Muscle of back (tissue), 13 donors: ENCODE measurements at places on chromosomes 2 and 18.

DNA sequence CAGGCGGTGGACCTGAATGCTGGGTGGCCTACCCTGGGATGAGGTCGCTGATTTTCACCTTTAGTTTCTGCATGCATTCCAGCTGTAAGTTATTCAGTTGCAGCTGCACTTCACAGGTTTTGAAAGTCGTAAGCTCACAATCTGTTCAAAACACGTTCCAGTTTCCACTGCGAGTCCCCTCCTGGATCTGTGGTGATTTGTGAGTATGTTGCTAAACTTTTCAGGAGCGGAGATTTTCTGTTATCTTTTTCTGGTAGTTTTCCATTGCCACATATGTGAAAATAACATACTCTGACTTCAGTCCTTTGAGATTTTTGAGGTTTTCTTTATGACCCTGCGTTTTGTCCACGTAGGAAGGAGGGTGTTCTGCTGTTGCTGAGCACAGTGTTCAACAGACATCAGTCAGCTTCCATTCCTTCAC is 102.1 kb downstream of the SNTG2 start:
- peak; percentile 59 for DNase-seq

- DNase-seq = peak; percentile 25
These were observed 9.6 kb upstream of the LRP1B start for GRCh38 chr2:142140434-142140845.

GRCh38 chr2:73859721-73860586 is 31.2 kb downstream of the STAMBP start:
- DNase-seq = peak; percentile 69

- no peak for DNase-seq
These were observed 155.0 kb downstream of the ZBTB7C start for GRCh38 chr18:48254077-48254602.

DNA sequence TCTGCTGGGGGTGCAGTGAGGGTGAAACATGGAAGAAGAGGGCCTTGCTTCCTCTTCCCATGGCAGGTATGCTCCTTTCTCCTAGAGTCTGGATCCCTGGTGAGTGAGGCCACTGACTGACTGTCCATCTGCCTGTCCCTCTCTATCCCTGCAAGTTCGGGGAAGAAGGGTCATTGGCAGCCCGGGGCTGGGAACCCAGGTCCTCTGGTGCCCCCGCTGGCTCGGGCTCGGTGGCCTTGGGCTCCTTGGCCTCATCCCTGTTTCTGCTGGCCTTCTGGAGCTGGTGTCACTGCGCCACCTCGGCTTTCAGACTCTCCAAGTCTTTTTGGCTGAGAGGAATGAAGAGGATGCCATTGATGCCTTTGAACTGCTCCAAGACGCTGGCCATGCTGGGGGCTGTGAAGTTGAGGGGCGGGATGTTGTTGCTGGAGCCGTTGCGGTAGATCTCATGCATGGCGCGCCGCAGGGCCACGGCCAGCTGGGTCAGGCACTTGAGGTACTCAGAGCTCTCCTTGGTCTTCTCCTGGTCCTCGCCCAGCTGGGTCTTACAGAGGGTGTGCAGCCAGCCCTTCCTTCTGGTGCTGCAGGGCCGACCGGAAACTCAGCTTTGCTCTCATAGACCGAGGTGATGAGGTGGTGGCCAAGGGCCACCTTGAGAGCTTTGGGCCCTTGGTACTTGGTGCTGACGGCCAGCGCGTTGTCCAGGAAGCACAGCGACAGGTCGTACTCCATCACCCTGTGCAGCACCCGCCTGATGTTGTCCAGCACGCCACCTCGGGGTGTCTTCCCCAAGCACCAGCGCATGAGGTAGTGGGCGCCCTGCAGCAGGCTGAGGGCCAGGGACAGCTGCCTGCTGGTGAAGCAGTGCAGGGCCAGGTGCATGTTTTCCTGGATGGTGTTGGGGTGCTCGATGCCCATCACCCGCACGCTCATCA is 6.3 kb downstream of the MEP1B start:
- DNase-seq = no peak

DNA sequence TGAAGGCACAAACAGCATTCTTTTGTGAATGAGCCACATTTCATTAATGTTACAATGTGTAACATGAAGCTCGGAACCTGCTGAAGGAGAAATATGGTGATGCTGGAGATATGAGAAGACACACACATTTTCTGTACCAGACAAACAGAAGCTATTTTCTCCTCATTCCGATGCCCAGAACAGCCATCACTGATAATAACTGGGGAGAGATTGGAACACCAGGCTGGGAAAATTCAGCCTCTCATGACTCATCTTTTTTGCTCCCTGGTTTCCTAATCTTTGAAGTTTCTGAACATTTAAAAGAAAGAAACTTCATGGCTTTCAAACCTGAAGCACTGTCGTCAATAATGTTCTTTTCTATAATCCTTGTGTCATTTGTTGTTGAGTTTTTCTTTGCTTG is 110.9 kb downstream of the LYPD6 start:
- DNase-seq = no peak
